ENCODE measurements at places on chromosomes 12 and 14.

DNA sequence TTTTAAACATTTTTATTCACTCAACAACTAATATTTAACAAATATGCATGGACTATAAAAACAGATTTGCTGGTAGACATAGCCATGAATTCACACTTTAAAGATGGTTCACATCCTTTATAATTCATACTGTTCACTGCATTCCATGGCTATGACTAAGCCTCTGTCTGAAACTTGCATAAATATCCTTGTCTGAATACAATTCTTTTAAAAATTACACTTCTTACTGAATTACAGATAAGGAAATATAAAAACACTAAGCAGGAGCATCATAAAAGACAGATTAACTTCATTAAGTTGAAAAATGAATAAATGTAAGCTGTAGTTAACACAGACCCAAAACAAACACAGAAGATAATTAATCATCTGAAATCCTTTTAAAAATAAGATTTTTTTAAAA is 53.8 kb downstream of the GXYLT1 start:
- peak; percentile 56 for DNase-seq

GRCh38 chr12:86006727-86007126 is 132.6 kb downstream of the NTS start:
- DNase-seq = no peak

- no peak for DNase-seq
Observed at GRCh38 chr14:64005822-64006221, 153.0 kb downstream of the SYNE2 start.

DNA sequence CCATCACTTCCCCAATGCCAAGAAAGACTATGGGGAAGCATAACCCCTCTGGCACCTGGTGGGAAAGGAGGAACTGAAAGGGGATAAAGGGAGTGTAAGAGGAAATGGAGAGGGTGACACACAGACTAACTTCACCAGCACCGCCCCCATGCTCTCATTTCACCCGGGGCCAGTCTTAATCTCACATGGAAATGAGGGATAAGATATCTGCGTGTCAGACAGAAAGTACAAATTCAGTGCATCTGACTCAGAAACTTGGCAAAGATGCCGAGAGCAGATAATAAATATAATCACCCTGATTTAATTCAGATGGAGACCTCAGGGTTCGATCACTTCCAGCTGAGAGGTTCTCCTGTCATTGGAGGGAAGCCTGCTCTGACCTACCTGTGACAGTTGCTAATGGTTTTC is 191.6 kb downstream of the DUSP6 start:
- DNase-seq = peak; percentile 35

- DNase-seq = no peak
Observed at GRCh38 chr14:72775923-72776554, 117.9 kb downstream of the DPF3 start.

DNA sequence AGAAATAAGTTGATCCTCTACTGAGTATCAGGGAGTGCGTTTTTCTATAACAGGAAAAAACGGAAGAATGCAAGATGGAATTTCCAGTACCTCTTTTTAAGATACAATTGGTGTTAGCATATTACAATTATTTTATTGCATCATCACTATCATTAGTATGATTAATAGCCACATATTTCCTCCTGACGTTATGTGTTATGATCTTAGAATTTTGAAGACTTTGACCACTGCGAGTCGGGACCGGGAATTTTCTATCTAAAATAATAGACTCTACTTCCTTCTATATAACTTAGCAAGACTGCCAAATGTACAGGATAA is 679 bp upstream of the SAV1 start:
- no peak for DNase-seq

DNA sequence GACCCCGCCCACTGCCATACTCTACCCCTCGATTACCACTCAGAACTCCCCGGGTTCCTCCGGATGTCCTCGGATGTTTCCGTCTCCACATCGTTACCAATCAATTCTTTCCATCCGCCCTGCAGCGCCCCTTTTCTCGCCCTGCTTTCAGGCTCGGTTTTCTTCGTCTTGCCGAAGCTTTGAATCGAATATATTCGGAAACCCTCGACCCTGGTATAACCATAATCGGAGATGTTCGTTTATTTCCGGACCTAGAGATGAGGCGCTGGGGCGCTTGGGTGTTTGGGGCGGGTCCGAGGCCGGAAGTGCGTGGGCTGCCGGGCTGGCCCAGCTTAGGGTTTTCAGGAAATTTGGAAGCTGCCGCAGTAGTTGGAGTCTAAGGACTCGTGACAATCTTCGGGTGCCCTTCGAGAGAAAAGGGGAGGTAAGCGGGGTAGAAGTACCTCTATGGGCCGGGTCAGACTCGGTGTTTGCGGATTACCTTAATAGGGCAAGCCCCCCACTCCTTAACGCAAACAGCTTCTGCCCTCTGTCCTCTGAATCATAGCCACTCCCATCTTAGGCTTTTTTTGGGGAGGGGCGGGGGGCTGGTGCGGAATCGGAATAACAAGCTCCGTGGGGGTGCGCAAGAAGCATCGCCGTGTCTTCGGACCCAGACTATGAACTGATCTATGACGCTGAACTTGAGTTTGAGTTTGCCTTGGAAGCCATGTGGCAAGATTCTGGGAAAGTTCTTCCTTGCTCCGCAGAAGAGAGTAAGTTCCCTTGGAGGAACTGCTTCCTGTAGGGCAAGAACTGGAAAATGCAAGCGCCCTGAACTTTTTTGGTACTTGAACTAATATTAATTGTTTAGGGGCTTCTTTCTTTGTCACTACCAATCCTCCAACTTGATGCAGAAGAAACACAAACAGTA is at the start of gene C14orf119:
C14orf119 (plus strand) TSS at position 310 of the 913 bp plus-strand sequence. CDS start 2,154 bp downstream, outside the sequence.
- DNase-seq = no peak

GRCh38 chr14:37172024-37172869 is at the start of gene SLC25A21:
TSS of gene SLC25A21 (minus strand) at chr14:37172606.
- peak; percentile 71 for DNase-seq

- DNase-seq = no peak
Observed at GRCh38 chr14:28676479-28676878, 90.1 kb upstream of the FOXG1 start.

- DNase-seq = peak; percentile 56
Observed at GRCh38 chr14:32560209-32560857, 231.2 kb downstream of the AKAP6 start.

DNA sequence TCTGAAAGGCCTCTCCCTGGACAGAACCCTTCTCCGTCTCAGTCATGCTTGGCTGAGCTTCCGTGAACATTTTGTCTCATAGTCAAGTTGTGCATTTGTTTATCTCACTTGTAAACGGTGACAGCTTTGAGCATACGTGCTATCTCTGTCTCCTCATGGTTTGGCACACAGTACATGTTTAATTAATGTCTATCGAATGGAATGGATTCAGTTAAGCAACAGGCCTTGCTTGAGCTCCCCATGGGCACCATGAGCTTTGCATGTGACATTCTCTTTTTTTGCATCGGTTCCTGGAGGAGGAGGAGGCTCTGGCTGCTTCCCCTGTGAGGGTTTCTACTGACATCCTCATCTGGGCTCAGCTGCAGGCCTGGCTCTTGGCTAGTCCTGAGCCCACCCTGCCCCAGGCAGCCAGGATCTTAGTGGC is 80.0 kb downstream of the PRIMA1 start:
- no peak for DNase-seq

DNA sequence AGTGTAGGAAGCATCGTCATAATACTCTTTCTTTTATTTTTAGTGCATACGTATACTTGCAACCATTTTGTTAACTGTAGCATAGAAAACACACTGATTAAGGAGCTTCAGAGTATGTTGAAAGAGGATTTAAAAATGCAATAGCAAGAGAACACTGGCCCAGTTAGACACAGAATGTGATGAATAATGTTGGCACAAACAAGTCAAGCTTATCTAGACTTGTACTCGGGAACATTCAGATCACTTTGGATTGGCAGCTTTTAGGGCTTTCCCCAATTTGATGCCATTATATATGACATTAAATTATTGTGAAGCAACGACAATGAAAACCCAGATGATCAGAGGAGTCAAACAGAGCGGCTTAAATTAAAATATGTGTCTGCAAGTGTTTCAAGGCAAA is 468.1 kb downstream of the PRKD1 start:
- no peak for DNase-seq

DNA sequence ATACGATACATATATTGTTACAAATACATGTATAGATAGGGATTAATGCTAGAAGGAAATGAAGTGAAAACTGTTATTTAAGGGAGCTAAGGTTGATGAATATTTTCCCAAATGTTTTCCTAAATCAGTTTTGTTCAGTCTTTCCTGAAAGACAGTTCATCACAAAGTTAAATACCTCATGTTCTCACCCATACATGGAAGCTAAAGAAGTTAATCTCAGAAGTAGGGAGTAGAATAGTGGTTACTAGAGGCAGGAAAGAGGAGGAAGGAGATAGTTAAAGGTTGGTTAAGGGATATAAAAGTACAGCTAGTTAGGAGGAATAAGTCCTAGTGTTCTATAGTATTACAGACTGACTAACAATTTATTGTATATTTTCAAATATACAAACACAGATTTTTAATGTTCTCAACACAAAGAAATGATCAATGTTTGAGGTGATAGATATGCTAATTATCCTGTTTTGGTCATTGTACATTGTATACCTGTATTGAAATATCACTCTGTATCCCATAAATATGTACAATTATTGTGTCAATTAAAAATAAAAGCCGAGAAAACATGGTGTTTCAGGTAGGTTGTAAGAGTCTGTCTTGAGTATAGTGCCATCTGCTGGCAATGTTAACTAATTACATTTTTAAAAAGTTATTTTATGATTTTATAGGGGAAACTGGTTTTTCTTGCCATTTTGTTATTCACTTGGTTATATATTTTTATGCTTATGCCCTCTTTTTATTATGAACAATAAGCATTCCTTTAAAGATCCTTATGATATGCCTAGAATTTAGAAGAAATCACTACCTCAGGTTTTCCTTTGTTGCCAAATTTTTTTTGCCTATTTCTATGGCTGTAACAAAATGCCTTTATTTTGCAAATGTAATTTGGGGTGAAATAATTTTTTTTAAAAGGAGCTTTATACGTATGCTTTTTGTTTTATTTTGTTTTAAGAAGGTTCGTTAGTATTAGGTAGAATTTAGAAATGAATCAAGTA is 26.9 kb downstream of the ZDHHC17 start:
- peak; percentile 71 for DNase-seq
